ENCODE measurements at places on chromosomes 7 and 10.

- DNase-seq: no peak
Measured at GRCh38 chr10:129491123-129491734, 24.2 kb downstream of the MGMT start.

DNA sequence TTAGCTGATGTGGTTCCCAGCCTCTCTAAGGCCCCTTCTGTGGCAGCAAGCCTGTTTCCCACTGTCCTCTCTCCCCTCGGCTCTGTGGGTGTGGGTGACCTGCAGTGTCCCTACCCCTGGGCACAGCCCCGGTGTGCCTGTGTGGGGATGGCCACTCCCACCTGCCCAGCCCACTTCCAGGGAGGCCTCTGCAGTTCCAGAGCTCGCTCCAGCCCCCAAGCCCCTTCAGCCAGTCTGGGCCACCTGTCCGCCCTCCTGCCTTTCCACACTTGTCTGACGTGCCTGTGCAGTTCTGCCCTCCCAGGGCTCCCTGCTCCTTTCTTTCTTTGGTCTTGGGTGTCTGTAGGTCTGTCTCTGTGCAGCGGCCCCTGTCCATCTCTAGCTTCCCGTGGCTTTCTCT is 127.0 kb upstream of the PPIF start:
- DNase-seq: no peak

DNA sequence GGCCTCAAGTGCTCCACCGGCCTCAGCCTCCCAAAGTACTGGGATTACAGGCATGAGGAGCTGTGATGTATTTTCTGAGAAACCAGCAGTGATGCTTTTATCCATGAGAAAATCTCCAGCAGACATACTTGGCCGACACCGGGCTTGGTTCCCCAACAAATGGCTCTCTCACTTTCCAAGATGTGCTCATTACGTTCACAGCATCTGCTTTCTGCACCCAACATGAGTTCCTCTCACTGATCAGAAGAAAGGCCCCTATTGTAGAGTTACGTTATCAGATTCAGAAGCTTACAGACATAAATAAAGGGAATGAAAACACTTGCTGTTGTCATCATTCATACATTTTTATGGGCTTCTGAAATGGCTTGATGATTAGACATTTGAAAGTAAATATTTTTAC is 95.0 kb downstream of the CALD1 start:
- no peak for DNase-seq

- DNase-seq: peak; percentile 82
Measured at GRCh38 chr7:80622541-80622940, 15.9 kb upstream of the CD36 start.

DNA sequence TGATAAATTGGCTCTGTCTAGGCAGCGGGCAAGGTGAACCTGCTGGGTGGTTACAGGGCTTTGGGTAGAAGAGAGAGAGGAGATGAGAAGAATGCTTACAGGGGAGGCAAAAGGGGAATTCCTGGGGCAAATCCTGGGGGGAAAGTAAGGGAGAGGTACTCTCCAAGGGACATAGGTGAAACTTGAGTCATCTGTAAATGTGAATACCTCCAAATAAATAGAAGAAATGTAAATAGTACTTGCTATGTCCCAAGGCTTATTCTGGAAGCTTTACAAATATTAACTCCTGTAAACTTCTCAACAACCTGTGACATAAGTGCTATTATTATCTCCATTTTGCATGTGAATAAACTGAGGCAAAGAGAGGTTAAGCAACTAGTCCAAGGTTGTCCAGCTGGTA is 57.7 kb upstream of the CDK13 start:
- no peak for DNase-seq

- DNase-seq: peak; percentile 73
Measured at GRCh38 chr10:97572214-97572989, at the start of gene ANKRD2. TSS of gene ANKRD2 (plus strand) at chr10:97572779. CDS start at chr10:97572789, 10 bp downstream.

- no peak for DNase-seq
Measured at GRCh38 chr10:121702351-121703320, 104.4 kb upstream of the FGFR2 start.

- no peak for DNase-seq
Measured at GRCh38 chr7:127895360-127895759, 135.9 kb downstream of the LRRC4 start.

- DNase-seq: no peak
Measured at GRCh38 chr7:36984041-36984521, 259.8 kb upstream of the AOAH start.

GRCh38 chr10:103600956-103601569 is 107.6 kb downstream of the NEURL1 start:
- DNase-seq: no peak

GRCh38 chr7:139452958-139453672 is 30.4 kb downstream of the KLRG2 start:
- DNase-seq: no peak

- DNase-seq: no peak
Measured at GRCh38 chr7:114929570-114929969, 7.7 kb downstream of the MDFIC start.

- no peak for DNase-seq
Measured at GRCh38 chr7:50739744-50740435, 42.8 kb downstream of the GRB10 start.

DNA sequence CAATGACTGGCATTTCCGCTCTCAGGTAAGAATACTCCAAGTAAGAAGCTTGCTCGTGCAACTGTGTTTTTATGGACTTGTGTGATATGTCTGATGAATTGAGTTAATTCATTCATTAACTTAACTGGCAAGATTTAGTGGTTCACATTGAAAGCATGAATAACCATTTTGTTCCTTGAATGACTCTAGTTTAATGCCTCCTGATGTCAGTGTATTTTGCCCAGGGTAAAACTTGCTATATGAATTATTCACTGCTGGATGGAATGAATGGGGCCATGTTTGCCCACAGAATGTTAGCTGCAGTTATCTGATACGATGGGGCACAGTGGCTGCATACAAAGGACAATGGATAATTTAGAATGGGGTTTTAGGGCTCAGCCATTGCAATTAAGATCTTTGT is 124.1 kb downstream of the ZNF365 start:
- no peak for DNase-seq

GRCh38 chr10:58453105-58453504 is 59.6 kb upstream of the BICC1 start:
- peak; percentile 6 for DNase-seq

GRCh38 chr10:867807-868206 is 63.7 kb downstream of the LARP4B start:
- DNase-seq: no peak

- no peak for DNase-seq
Measured at GRCh38 chr10:103277713-103278536, 987 bp downstream of the INA start.

DNA sequence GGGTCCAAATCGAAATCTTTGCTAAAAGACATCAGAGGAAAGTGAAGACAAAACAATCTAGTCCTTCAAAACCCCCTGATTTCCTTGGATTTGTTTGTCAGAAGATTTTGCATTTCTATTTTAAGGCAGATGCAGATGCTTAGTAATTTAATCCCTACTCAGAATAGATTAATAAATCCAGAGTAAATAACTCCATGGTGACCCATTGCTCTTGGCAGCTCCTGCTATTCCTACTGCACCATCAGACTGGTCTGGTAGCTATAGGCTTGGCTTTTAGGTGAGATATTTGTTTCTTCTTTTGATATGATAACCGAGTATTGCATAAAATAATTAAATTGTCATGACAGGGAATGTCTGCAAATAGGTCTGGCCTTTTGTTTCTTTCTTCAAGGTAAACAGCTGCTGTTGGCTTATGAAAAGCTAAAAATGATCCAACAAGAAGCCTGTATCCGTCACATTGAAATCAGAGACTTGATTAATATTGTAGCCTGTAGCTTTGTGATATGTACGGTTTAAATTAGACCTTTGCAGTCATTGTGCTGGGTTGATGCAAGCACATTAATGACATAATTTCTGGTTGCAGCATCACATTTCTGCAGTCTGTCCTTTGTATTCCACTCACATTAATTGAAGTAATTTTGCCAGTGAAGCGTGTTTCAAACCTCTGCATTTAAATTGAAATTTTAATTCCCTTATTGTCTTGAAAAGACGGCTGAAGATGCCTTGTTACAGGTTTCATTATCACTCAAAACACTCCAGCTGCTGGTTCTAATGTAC is 40.7 kb downstream of the EXOC4 start:
- DNase-seq: no peak

GRCh38 chr7:69773535-69774225 is 175.4 kb downstream of the AUTS2 start:
- DNase-seq: no peak

- DNase-seq: peak; percentile 79
Measured at GRCh38 chr7:43569424-43569823, 13.5 kb upstream of the STK17A start.

DNA sequence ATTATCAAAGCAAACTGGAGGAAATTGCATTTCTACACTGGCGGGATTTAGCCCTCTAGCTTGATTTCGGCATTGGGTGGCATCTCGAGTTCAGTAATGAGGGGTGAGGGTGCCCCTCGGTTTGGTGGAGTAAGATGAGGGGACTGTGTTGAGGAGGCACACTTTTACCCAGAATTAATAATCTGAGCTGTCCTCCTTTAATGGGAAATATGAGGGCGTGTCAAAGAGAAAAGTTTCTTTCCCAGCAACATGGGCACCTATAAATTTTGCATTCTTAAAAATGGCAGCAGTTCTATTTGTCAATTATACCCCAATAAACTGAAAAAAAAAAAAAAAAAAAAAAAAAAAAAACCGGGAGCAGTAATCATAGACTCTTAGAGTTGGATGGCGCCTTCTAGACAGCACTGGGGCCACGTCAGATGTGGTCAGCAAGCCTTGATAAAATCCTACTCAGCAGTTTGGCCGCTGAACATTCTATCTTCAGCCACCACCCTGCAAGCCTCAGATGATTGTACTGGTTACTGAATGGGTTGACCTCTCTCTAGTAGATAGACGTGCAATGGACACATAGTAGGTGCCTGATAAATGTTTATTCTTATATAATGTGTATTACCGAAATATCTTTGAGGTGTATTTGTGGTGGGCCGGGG is 931 bp downstream of the PAPSS2 start:
- peak; percentile 85 for DNase-seq

DNA sequence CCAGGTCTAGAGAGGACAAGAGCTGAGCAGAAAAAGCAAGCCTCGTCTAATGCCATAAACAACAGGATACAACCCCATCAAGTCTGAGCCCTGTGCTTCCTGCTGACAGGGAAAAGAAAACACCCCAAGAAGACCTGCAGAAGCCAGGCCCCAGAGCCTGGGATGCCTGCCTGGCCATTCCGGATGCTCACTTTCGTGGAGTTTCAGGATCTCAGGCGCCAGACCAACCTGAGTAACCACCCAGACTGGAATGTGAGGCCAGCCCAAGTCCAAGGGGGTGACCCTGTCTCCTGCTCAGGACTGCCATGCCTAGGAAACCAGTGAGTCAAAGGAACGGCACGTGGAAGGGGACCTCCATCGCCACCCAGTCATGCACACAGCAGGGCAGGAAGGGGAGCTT is 74.3 kb downstream of the PLXNA4 start:
- DNase-seq: no peak

- DNase-seq: peak; percentile 35
Measured at GRCh38 chr10:12252882-12253546, 57.0 kb downstream of the CDC123 start.

DNA sequence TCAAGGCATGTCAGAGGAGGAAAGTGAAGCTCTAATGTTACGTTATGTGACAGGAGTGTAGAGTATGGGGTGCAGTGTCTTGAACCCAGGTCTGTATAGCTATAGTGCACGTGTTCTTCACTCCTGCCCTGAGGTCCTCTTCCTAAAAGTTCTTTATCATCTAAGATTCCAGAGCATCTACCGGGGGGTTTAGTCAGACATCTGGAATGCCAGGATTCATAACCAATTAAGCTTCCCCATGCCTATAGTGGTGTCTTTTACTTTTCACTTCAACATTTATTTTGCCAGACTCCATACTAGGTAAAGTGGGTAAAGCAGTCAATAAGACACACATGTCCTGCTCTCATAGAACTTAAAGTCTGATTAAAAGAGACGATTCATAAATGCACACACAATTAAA is 22.4 kb downstream of the PPP1R3C start:
- no peak for DNase-seq

- no peak for DNase-seq
Measured at GRCh38 chr7:51679358-51679757, 362.7 kb upstream of the COBL start.

DNA sequence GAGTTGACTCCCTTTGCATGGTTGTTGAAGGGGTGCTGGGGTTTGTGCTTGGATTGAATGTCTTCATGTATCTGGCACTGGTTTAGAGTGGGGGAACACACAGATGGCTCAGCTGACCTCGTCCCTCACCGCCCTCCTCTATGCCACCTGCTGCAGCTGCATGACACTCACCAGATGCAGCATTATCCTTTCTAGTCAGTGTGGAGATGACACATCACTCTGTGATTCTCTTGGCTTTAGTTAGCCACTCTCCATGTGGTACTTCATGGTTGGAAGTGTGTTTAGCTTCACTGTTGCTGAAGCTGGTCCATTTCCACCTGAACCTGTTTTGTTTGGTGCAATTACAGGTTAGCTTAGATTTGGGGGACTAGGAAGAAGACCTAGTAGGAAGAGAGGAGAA is 56.3 kb upstream of the BMPER start:
- peak; percentile 36 for DNase-seq

- no peak for DNase-seq
Measured at GRCh38 chr7:44673771-44674170, 67.3 kb downstream of the OGDH start.

GRCh38 chr7:83410989-83411591 is 237.8 kb downstream of the SEMA3E start:
- peak; percentile 58 for DNase-seq

GRCh38 chr10:74973741-74974392 is 137.6 kb upstream of the SAMD8 start:
- no peak for DNase-seq

DNA sequence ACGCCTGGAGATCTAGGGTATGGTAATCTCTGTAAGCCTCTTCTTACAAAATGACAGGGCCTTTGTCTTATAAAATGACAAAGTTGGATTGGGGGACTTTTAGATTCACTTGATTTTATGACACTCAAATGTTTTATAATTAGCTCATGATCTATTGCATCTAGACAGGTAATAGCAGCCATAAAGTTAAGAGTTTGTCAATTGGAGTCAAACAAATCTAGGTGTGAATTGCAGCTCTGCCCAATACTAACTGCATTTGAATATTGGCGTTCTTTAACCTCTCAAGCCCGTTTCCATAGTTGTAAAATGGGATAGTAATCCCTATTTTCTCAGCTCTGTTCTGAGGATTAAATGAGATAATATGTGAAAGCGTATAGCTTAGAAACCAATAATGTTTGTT is 14.1 kb upstream of the MRC1 start:
- no peak for DNase-seq

GRCh38 chr10:132446661-132447445 is 49.9 kb downstream of the PWWP2B start:
- peak; percentile 52 for DNase-seq

- peak; percentile 11 for DNase-seq
Measured at GRCh38 chr7:14899030-14899429, 3.5 kb downstream of the DGKB start.

DNA sequence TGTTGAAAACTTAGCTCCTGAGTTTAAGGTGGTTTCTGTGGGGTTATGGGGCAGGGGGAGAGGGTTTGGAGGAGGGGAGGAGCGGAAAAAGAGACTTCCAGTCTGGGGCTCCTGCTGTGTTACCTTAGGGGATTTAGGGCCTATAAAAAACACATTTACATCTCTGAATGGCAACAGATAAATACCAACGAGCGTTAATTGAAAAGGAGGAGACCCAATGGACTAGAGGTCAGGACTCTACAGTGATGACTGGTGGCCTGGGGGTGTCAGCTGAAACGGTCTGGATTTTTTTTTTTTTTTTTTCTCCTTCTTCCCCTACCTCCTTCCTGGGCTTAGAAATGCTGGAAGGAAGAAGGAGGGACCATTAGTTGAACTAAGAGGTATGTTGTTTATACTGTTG is 47.4 kb downstream of the AUTS2 start:
- no peak for DNase-seq

Data from mesenchymal stem cell (in vitro differentiated cells and primary cell).